Natural killer cell treated with Interleukin-12 subunit alpha and Interleukin-12 subunit beta and Interleukin-15 and Interleukin-18, amount 100 ng/mL, for 72 hours (primary cell): ENCODE measurements at places on chromosomes 16 and 17. TPM values are rescaled to one million over a fixed set of nuclear protein-coding genes. Genes with fewer than 3 reads are reported as not detected.
A peak's percentile ranks its signal among the peaks of the same experiment; 100 is the strongest.

KRTAP4-5 gene
- not detected for total RNA-seq

FBXO47 gene
- total RNA-seq = 0.12 TPM

ZPBP2 gene
- total RNA-seq = not detected

TSPOAP1 gene
- 82.3 TPM for total RNA-seq

DYNLRB2 gene
- not detected for total RNA-seq

HSD17B1 gene
- total RNA-seq = 1.6 TPM

KRTAP4-7 gene
- total RNA-seq = not detected

DNA sequence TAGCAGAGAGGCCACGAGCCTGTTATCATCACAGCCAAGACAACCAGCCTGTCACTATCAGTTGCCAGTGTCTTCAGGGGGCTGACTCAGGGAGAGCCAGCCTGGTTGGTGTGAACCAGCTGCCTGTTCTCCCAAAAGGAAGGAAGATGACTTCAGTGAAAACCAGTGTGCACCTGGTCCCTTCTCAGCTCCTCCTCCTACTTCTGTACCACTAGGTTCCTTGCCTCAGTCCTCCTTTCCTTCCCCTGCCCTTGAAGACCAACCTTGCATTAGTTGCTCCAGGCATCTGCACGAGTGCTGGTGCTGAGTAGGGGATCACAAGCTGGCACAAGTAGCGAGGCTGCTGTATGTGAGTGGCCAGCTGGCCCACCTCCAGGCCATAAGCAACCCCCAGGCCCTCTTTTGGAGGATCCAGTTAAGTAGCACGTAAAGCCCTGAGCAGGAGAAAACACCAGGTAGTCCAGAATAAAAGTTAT, 8.5 kb downstream of the TUBG1 start:
- peaks cover 10% of the 10 kb centered on the region for H3K4me1 ChIP-seq
- H3K27ac ChIP-seq = no peak overlapping the region
- no peaks in the 10 kb centered on the region for H3K27me3 ChIP-seq
- H3K36me3 ChIP-seq = no peaks in the 10 kb centered on the region

DNA sequence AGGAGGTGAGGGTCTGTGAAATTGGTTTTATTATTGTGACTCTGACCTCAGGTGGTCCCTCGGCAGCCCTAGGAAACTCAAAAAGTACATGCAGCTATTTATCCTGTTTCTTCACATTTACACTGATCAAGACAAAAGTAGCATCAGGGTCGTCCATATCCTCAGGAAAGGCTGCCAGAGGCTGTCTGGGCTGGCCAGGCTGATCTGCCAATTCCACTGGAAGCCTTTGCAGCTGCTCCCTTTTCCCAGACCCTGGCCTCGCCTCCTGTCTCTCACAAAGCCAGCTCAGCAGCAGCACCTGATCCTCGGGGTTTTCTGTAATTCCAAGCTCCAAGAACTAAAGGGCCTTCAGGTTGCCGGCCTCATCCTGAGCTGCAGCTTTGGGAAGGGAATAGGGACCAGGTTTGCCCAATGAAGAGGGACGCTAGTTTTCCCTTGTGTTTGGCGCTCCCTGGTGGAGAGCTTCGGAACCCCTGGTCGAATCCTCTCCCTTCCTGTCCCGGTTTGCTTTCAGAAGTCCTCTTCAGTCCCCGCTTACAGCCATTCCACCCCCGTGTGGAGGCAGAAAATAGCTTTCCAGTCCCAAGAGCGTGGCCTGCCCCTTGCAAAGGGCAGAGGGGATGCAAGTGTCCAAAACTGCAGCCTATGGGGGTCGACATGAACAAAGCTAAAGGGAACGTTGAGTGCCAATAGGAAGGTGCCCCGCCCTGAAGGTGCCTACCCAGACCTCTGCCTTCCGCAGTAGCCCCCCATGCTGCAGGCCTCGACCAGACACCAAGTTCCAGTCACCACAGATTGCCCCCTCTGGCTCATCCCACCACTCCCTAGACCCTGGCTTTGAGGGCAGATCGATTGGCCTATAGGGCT, 13.4 kb downstream of the MFSD6L start:
- no peaks in the 10 kb centered on the region for H3K36me3 ChIP-seq
- no peak overlapping the region for H3K27ac ChIP-seq
- DNase-seq = no peak
- peaks cover 9% of the 10 kb centered on the region for H3K27me3 ChIP-seq
- no peak overlapping the region for H3K4me3 ChIP-seq

- no peak overlapping the region for H3K27ac ChIP-seq
- H3K4me1 ChIP-seq = no peaks in the 10 kb centered on the region
- H3K4me3 ChIP-seq = no peak overlapping the region
- H3K36me3 ChIP-seq = no peaks in the 10 kb centered on the region
- DNase-seq = no peak
Measured at GRCh38 chr17:15744074-15744676, 12.1 kb downstream of the TBC1D26 start.

DNA sequence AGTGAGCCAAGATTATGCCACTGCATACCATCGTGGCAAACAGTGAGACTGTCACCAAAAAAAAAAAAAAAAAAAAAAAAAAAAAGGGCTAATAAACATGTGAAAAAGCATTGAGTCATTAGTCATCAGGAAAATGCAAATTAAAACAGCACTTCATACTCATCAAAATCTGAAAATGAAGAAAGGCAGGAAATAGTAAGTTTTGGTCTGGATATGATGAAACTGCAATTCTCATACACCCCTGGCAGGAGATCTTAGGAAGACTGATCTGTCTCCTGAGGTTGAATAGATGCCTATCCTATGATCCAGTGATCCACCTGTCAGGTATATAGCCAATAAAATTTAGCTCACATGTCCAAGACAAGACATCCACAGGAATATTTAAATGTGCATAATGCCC, 212.7 kb downstream of the CPPED1 start:
- peaks cover 31% of the 10 kb centered on the region for H3K27me3 ChIP-seq
- no peaks in the 10 kb centered on the region for H3K4me1 ChIP-seq
- DNase-seq = no peak

DNA sequence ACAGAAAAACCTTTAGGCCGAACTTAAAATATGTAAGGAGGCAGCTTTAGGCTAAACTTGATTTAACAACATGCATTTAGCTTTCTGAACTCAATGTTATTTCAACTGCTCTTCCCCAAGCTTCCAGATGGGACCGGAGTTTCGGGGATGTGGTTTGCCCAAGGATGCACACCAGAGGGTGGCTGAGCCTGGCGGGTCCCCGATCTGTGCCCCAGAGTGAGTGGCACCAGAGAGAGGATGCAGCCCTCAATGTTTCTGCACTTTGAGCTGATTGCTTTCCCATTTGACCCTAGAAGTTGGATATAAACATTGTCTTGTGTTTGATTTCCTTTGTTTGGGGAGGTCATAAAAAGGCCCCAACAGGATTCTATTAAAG, 348.0 kb upstream of the TNRC6C start:
- no peaks in the 10 kb centered on the region for H3K27me3 ChIP-seq
- no peak for DNase-seq
- peak overlapping the region; percentile 9 for H3K27ac ChIP-seq
- peaks cover 20% of the 10 kb centered on the region for H3K4me1 ChIP-seq

DNA sequence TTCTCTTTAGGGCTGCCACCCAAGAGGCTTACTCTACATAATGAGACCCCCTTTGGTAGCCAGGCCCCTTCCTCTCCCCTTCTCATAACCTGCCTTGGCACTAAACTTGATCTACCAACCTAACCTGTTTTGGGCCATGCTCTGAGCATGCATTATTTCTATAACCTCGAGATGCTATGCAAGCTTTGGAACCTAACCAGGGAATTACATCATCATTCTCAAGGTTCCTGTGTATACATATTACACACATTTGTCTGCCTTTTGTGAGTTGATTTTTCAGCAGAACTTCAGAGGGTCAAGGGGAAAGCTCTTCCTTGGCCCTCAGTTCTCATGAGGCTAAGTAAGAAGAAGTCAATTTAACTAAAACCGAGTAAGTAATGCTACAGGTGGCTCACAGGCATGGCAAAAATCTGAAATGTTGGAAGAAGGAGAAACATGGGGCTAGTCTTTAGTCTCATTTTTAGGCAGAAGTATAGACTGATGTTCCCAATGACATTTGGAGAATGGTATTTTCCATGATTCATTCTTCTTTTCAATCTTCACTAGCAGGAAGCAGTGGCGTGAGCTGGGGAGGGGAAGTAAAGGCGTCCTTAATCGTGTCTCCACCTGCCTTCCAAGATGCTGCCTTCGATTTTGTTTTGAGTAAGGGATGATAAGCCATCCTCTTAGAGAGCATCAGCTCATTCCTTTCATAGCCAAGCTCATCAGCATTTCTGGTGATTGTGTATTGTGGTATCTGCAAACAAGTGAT, 308.4 kb downstream of the ABCC12 start:
- H3K27ac ChIP-seq = no peak overlapping the region
- no peak overlapping the region for H3K4me3 ChIP-seq
- H3K36me3 ChIP-seq = no peaks in the 10 kb centered on the region
- no peaks in the 10 kb centered on the region for H3K27me3 ChIP-seq
- no peak for DNase-seq

GRCh38 chr17:19501219-19501618, 32.4 kb upstream of the SLC47A1 start:
- no peak for DNase-seq
- no peak overlapping the region for H3K4me3 ChIP-seq
- H3K4me1 ChIP-seq = peaks cover 2% of the 10 kb centered on the region
- no peaks in the 10 kb centered on the region for H3K36me3 ChIP-seq
- no peak overlapping the region for H3K27ac ChIP-seq
- no peaks in the 10 kb centered on the region for H3K27me3 ChIP-seq
